ENCODE measurements at places on chromosomes 7 and 10.

GRCh38 chr7:121026159-121026558 lies 37.6 kb downstream of the CPED1 start:
- ATAC-seq, result no peak

- peak; percentile 42 for ATAC-seq
Measured at GRCh38 chr7:94344826-94345225, 49.9 kb upstream of the COL1A2 start.

DNA sequence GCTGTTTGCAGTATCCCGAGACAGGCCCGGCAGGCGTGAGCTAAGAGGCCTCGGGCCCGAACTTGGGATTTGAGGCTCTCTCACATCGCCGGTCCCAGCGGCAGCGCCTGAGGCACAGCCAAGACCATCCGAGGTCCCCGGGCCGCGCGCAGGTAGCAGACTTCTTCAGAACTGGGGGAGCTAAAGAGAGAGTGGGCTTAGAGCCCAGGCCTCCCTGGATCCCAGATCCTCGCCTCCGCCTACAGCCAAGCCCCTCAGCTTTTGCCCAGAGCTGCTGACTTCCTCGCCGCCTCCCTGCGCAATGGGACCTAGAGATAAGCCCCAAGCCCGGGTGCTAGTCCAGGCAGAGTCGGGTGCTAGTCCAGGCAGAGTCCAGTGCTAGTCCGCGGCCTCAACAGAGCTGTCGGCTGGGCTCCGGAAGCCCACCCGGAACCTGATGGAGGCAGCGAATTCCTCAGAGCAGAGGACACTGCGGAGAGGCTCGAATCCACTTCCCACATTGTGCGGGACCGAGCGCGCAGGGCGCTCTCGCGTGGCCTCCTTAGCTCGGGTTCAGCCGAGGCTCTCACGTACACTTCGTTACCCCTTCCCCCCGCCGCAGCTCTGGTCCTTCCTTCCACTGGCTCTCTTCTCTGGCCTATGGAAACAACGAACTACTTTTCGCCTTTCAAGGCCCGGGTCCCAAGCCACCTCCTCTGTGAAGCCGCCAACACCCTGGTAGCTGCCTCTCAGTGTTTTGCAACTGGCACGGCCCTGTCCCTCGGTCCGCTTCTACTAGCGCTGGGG lies 5.8 kb downstream of the LBX1 start:
- ATAC-seq, result no peak

DNA sequence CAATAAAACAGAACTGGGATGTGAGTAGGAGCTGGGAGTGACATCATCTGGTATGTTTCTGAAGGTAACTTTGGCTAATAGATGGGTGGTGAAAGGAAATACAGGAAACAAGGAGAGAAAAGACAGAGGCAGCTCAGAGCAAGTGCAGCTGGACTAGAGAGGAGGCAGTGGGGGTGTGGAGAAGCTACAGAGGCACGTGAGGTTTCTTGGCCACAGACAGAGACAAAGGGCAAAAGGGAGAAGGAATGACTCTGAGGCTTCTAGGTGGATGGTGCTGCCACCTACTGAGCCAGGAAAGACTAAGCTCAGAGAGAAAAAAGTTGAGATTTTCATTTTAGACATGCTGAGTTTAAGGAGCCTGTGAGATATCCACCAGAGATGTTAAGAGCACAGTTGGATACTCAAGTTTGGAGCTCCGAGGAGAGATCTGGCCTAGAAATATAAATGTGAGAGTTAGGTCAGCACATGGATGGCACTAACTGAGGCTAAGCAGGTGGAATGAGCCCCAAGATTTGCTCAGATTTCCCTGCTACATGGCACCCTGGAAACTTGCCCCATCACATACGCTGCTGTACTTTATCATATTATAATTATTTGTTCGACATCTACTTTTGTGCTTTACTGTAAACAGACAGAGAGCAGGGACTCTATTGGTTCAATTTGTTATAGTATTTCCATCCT lies 293.0 kb upstream of the IMMP2L start:
- ATAC-seq, result peak; percentile 96

GRCh38 chr10:88890681-88891381 lies 10.8 kb downstream of the STAMBPL1 start:
- no peak for ATAC-seq

DNA sequence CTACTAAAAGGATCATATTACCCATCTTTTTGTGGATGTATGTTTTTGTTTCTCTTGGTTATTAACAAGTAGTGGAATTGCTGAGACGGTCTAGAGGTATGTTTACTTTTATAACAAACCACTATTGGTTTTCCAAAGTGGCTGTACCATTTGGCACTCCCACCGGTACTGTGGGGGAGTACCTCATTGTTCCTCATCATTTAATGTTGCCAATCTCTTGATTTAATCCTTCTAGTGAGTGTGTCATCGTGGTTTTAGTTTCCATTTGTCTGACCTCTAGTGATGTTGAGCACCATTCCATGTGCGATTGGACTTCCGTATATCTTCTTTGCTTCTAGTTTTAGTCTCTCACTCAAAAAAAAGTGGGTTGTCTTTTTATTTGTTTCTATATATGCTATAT lies 50.4 kb downstream of the RBM33 start:
- no peak for ATAC-seq

DNA sequence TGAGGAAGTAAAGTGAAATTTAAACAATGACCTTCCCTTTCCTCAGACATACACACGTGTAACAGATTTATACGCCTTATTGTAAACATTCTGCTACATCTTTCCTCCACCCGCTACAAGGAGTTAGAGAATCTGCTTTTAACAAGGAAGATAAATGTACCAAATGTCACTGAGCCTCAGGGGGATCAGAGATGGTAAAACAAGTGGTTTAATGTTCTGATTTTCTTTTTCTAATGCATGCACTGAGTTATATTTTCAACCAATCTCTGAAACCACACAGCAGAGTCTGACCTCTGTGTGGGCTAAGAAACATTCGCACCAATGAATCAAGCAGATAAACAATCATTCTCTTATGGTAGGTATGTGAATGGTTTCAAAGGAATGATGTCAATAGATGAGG lies 599.5 kb downstream of the ARL4A start:
- no peak for ATAC-seq

GRCh38 chr10:47045331-47045861 lies 134.2 kb downstream of the PTPN20 start:
- no peak for ATAC-seq

GRCh38 chr10:13404791-13405190 lies 56.7 kb upstream of the SEPHS1 start:
- no peak for ATAC-seq

DNA sequence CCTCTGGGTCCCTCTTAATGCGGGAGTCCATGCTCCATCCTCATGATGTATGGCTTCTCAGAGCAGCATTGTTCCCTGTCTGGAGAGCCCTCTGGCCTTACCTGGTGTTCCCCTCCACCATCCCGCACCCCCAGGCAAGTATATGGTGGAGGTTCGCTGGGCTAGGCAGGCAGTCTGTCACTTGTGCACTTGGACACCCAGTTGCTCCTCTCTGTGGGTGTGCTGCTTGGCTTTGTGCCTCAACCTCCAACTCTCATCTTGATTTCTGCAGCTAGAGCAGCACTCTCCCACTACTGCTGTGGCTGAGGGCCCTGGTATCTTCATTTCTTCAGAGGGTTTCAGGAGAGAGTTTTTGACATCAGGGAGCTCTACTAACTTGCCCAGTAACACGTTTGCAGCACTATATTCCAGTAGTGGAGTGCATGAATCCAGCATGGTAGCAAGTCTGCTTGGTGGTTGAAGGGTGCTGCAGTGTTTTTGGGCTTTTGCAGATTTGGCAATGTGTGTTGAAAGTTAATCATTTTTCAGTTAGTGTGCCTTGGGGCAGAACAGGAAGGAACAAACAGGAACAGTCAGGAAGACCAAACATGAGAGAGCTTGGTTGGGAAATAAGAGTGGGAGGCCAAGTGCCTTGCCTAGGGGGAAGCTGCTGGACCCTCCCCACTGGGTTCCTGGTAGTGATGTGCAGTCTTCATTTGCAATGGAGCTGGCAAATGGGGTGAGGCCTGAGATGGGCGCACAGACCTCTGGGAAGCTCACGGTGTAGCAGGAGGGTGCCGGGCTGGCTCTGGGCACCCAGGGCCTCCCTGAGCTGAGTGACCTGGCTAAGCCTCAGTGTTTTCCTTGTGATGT lies 37.4 kb downstream of the TSPAN14 start:
- ATAC-seq, result no peak

- no peak for ATAC-seq
Measured at GRCh38 chr7:28731092-28731658, 227.0 kb downstream of the TRIL start.

DNA sequence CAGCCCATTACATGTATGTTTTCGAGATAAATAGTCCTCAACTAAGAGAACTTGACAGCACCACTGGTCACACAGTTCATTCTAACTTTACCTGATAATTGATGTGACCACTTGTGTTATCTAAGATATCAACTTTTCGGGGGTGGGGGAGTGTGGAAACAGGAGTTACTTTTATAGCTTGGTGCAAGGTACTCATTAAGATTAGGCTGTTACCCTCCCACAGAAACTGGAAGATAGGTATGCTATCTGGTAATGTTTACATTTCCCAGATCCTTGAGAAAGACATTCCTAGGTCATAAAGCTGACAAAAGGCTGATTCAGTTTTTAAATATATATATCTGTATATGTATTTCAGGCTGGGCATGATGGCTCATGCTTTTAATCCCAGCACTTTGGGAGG lies 11.1 kb downstream of the ERVW-1 start:
- ATAC-seq, result no peak

DNA sequence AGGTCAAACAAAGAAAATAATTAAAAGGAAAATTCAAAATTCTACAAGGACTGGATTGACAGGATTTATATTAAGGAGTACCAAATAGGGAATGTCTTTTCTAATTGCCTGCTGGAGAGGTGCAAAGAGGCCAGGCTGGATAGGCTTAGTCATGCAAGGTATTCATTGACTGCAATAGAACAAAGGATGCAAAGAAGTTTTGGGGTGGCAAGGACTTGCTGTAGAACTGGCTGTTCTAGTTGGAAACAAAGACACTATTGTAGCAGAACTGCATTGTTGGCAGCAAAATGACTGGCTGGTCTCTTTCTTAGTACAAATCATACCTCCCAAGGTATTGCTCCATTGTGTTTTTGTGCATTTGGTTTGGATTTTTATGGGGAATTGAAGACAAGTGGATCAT lies 10.1 kb downstream of the ITGB8 start:
- ATAC-seq, result no peak

- ATAC-seq, result no peak
Measured at GRCh38 chr7:14420768-14421167, 431.3 kb upstream of the ETV1 start.

DNA sequence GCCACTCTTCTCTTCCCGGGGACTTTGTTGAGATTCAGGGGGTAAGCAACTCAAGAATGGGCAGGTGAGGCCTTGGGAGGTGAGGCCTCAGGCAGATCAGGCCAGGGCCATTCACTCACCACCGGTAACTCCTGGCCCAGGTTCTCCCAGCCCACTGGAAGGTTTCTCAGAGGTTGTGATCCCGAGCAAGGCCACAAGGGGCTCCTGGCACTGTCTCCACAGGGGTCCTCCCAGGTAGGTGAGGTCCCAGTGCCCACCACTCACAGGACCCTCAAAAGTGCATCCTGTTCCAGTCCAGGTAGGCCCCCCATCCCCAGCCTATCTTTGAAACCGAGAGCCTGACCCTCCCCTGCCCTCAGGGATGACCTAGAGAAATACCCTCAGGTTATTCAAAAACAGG lies 236.1 kb downstream of the BUB3 start:
- ATAC-seq, result no peak

DNA sequence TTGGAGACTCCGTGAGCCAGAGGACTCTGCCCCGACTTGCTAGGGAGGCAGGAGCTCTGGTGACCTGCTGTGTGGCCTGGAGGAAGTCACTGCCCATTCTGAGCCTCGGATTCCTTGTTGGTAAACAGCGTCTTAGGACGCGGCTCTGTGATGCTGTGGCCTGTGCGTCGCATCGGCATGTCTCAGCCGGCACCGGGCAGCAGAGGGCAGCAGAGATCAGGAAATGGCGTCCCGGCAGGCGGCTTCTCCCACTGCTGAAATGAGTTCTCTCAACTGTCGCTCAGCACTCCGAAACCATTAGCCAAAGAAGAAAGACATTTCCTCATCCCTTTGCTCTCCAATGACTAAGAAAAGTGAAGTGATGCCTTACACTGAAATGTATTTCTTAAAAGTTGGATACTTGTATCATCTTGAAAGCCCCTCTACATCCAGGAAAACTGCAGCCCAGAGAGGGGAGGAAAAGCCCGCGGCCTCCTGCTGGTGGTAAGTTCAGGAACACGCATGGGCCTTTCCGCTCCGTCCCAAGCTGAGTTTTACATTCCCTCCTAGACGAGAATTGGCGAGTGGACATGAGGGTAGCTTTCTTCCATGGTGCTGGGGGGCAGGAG lies 91.7 kb downstream of the WDR11 start:
- ATAC-seq, result peak; percentile 99

GRCh38 chr7:31456646-31457368 lies 57.1 kb upstream of the ITPRID1 start:
- ATAC-seq, result no peak

- no peak for ATAC-seq
Measured at GRCh38 chr10:112308125-112308502, 24.9 kb downstream of the TECTB start.

- no peak for ATAC-seq
Measured at GRCh38 chr10:60541451-60541850, 151.8 kb upstream of the ANK3 start.

DNA sequence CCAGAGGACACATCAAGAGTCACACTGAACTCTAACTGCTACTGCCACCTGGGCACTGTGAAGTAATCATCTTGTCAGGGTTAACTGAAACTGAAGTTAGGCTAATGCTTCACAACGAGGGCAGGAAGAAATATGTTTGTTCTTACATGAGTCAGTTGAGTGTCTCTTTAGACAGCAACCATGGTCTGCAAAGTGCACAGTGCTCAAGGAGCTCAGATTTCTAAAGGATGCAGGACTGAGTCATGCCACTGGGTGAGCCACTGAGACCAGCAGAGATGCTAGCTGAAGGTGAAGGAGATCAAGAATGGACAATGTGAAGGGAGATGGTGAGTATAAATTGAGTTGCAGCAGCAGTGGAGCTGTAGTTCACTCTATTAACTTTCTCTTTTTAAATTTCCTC lies 76.0 kb upstream of the CTTNBP2 start:
- peak; percentile 47 for ATAC-seq

- no peak for ATAC-seq
Measured at GRCh38 chr10:49356944-49357343, 38.9 kb downstream of the DRGX start.

DNA sequence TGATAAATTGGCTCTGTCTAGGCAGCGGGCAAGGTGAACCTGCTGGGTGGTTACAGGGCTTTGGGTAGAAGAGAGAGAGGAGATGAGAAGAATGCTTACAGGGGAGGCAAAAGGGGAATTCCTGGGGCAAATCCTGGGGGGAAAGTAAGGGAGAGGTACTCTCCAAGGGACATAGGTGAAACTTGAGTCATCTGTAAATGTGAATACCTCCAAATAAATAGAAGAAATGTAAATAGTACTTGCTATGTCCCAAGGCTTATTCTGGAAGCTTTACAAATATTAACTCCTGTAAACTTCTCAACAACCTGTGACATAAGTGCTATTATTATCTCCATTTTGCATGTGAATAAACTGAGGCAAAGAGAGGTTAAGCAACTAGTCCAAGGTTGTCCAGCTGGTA lies 57.7 kb upstream of the CDK13 start:
- ATAC-seq, result no peak

GRCh38 chr10:3045471-3046209 lies 21.7 kb upstream of the PFKP start:
- ATAC-seq, result peak; percentile 84

Measured in SK-N-SH treated with all-trans-retinoic acid at 6 μM for 48 hours (cell line).